Activated CD4-positive, alpha-beta T cell treated with anti-CD3 and anti-CD28 coated beads for 4 hours (primary cell): ENCODE measurements at places on chromosomes 2 and 18.
A peak's percentile ranks its signal among the peaks of the same experiment; 100 is the strongest.

DNA sequence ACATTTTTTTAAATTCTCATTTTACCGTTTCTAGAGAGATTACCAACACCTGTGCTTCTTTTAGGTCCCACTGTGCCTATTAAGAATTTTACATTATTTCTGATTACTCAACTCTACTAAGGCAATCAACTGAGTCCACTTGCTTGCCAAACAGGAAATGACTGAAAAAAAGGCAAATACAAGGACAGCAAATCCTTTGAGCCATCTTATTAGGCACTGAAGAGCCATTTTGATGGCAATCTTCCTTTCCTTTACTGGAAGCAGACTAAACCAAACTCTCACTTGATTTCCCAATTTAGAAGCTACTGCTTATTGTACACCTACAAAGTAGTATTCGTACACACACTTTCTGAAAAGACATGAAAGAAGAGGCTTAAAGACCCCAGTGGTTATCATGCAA is 121.4 kb upstream of the COL3A1 start:
- no peak for DNase-seq

DNA sequence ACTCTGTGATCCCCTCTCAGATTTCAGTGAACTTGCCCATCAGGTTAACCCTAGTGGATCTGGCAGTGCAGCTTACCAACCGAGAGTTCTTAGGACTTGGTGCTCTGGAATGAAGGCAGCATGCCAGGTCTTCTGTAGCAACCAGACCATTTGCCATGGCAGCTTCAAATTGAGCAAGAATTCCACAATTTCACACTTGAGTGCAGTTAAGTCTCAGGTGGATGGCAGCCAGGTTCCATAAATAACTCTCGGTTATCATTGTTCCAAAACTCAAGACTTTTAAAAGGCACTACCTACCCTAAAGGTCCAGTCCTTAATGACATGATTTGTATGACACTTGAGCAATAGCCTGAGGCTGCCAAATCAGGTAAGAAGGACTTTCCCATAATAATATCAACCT is 48.1 kb downstream of the GALNT3 start:
- no peak for DNase-seq

DNA sequence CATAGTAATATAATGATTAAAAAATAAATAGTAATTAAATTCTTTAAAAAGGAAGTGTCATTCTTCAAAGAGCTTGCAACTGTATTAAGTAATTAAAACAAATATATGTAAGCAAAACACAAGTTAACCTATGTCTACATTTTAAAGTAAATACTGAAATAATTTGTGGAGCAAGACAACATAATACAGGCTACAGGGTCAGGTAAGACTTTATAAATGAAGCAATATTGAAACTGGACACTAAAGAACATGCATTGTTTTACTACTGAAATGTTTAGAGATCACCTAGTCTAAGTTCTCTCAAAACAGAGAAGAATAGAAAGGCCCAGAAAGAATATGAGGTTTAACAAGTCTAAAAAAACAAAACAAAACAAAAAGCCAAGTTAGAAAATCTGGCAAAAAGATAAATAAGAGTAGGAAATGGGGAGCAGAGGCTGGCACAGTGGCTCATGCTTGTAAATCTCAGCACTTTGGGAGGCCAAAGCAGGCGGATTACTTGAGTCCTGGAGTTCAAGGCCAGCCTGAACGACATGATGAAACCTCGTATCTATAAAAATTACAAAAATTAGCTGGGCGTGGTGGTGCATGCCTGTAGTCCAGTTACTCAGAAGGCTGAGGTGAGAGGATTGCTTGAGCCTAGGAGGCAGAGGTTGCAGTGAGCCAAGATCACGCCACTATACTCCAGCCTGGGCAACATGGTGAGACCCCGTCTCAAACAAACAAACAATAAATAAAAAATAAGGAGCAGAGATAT is 34.4 kb downstream of the VPS54 start:
- DNase-seq, result no peak

GRCh38 chr2:25377822-25378421 is 36.2 kb upstream of the DNMT3A start:
- no peak for DNase-seq

GRCh38 chr18:44672506-44672905 is 8.2 kb upstream of the SETBP1 start:
- DNase-seq, result no peak

- DNase-seq, result no peak
Observed at GRCh38 chr2:144995482-144995881, 475.6 kb upstream of the ZEB2 start.

DNA sequence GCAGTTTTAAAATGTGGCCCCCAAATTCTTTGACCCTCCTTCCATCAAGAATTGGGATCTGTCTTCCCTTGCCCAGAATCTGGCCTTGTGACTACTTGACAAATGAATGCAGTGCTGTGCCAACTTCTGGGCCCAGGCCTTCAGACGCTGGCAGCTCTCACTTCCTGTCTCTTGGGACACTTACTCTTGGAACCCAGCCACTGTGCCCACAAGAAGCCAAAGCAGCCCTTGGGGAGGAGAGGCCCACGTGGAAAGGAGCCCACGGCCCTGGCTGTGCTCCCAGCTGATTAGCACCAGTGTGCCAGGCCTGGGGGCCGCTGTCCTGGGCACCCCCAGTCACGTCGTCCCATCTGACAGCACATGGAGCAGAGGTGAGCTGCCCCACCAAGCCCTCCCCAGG is 56.6 kb downstream of the RPL37A start:
- no peak for DNase-seq

DNA sequence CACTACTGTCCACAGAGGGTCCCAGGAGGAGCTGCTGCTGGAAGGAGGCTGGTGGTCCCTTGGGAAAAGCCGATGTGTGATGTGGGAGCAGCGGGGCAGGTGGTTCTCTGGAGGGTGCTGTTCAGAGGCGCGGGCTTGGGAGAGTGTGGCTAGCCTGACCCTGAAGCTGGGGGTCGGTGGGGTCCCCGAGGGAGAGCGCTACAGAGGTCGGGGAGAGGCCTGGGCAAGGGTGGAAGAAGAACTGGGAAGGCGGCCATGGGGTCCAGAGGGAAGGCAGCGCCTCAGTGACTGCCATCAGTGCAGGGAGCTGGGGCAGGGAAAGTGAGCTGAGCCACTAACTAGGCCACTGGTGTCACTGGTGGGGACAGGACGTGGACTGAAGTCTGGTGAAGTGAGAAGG is 32.5 kb downstream of the FAM228A start:
- DNase-seq, result no peak

GRCh38 chr18:60247103-60247502 is 125.5 kb downstream of the MC4R start:
- no peak for DNase-seq

GRCh38 chr18:65859075-65859474 is 108.3 kb downstream of the CDH7 start:
- no peak for DNase-seq

DNA sequence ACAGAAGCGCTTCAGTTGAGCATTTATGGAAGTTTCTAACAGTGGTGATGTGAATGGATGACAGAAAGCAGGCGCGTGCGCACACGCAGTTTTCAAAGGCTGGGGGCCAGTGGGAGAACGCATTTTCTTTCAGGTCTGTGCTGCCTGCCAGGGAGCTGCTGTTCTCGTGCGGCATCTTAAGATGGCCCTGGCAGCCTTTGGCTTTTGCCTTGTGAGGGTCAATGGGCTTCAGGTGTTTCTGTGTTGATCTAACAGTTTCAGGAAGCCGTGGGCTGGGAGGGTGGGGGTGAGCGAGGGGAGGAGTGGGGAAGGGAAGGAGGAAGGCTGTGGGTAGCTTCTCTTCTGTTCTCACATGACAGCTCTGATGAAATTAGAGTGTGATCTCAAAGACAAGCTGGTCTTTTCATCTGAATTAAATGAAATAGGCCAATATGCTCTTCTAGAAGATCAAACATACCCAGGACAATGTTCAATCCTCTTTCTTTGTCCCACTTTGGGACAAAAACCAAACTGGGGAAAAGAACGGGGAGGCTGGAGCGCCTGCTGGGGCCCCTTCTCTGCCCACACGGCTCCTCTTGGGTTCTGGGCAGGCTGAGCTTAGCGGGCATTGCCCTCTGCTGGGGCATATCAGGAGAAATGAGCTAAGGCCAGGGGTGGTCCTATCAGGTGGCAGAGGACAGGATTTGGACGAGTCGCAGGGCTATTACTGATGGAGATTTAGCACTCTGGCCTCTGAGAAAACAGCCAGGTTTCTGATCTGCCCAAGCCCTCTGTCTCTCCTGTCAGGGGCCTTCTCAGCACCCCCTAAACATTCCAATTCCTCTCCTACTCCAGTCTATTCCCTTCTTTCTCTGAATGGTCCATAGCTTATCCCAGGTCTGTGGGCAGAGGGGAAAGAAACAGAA is 126.2 kb upstream of the LGALSL start:
- peak; percentile 61 for DNase-seq

GRCh38 chr2:107088156-107088555 is 202.2 kb upstream of the ST6GAL2 start:
- no peak for DNase-seq

- DNase-seq, result no peak
Observed at GRCh38 chr2:10258726-10259125, 44.0 kb upstream of the HPCAL1 start.

DNA sequence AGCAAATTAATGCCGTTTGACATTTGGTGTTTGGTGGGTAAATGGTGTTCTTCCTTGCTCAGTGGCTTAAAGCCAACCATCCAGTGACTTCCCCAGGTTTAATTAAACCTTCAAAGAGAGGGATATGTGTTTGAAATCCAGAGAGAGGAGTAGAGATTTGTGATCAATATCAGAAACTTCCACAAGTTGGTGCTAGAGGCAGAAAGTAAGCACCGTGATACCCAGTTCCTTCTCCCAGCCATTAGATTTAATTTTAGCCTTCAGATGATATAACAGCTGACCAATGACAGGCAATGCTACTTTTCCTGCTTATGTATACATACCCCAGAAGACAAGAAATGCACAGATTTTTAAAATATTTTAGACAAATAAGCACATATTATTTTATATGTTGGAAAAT is 398.5 kb downstream of the CDH2 start:
- DNase-seq, result no peak

DNA sequence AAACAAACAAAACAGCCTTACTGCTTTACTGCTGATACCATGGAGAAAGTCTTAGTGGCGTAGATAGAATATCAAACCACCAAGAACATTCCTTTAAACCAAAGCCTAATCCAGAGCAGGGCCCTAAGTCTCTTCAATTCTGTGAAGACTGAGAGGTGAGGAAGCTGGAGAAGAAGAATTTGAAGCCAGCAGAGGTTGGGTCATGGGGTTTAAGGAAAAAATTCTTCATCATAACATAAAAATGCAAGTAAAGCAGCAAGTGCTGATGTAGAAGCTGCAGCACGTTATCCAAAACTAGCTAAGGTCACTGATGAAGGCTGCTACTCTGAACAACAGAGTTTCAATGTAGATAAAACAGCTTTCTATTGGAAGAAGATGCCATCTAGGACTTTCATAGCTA is 77.1 kb downstream of the MTA3 start:
- DNase-seq, result no peak

GRCh38 chr18:22176420-22177326 is 7.3 kb downstream of the GATA6 start:
- no peak for DNase-seq

DNA sequence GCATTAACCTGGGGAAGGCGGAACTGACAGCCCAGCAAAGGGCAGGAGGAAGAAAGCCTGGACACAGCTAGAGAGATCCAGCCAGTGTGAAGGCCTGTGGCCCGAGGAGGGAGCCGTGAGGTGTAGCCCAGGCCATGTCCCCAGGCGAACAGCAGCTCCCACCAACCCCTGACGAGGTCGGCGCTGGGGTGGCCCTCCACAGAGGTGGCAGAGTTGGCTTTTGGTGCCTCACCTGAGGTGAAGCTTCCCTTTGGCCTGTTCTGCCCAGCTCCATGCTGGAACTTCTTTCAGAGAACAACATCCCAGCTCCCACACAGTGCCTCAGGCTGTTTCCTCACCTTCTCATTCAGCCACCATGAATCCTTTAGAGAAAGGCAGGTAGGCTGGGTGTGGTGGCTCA is 13.3 kb downstream of the TMEM177 start:
- DNase-seq, result no peak

DNA sequence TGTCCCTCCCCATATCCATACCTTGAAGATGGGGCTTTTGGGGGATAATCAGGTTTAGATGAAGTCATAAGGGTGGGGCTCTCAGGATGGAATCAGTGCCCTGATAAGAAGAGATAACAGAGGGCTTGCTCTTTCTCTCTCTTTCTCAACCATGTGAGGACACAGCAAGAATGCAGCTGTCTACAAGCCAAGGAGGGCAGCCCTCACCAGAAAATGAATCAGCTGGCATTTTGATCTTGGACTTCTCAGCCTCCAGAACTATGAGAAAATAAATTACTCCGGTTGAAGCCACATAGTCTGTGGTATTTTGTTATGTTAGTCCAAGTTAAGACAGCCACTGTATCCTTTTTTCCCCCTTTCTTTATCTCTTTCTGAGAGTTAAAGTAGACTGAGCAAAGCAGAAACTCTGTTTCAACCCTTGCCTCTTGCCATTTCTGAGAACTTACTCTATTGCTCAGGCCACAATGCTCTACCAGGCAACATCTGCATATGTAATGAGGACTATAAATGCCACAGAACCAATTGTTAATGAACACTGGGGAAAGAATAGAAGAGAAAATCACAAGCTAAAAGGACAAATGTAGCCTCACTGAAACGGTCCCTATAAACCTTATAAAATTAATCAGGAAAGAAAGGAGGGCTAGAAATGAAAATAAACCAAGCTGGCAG is 56.9 kb downstream of the SRBD1 start:
- no peak for DNase-seq
